ENCODE measurements at places on chromosomes 12 and 14.
A peak's percentile ranks its signal among the peaks of the same experiment; 100 is the strongest.

- no peak for DNase-seq
Observed at GRCh38 chr14:67513631-67514108, 19.4 kb upstream of the PLEKHH1 start.

- no peak for DNase-seq
Observed at GRCh38 chr12:79706676-79707075, 15.9 kb upstream of the PAWR start.

DNA sequence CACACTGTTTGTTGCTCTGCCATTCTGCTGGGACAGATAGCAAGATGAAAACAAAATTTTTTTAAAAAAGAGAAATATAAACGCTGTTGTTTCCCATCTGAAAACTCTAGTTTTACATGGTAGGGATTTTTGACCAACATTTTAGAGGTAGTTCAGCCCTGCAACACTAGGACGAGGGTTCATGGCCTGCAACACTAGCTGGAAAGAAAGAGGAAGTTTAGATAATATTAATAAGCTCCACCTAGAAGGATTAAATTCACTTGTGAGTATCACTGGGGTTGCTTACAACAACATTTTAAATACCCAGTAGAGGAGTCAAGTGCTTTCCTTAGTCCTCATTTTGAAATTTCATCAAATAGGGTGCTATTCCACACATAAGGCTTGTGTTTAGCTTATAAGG lies 68.2 kb downstream of the SRGAP1 start:
- no peak for DNase-seq

- no peak for DNase-seq
Observed at GRCh38 chr14:94043111-94043755, 17.1 kb downstream of the OTUB2 start.

- DNase-seq: peak; percentile 10
Observed at GRCh38 chr12:3365463-3366411, 125.3 kb upstream of the PRMT8 start.

DNA sequence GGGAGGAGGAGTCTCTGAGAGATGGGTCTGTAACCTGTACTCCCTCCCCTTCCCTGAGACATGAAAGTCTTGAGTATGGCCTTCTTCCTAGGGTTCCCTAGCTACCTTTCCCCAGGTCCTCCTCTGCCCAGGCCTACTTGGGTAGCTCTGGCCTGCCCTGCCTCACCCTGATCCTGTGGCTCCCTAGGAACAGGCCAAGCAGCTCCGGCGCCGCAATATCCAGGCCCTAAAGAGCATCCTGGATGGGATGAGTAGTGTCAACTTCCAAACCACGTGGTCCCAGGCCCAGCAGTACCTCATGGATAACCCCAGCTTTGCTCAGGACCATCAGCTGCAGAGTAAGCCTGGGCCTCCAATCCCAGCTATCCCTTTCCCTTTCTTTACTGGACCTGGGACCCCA lies 12.3 kb downstream of the PRPF40B start:
- no peak for DNase-seq

DNA sequence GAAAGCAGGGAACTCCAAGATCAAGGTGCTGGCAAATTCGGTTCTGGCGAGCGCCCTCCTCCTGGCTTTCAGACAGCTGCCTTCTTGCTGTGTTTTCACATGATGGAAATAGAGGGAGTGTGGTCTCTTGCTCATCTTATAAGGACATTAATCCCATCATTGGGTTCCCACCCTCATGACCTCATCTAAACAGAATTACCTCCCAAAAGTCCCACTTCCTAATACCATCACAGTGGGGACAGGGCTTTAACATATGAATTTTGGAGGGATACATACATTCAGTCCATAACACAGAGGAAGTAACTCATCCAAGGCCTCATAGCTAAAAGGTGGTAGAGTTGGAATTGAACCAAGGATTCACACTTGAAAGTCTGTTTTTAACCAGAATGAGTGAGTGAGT lies 28.6 kb downstream of the DYRK2 start:
- no peak for DNase-seq

GRCh38 chr14:51628238-51628637 lies 23.5 kb upstream of the FRMD6 start:
- DNase-seq: no peak

DNA sequence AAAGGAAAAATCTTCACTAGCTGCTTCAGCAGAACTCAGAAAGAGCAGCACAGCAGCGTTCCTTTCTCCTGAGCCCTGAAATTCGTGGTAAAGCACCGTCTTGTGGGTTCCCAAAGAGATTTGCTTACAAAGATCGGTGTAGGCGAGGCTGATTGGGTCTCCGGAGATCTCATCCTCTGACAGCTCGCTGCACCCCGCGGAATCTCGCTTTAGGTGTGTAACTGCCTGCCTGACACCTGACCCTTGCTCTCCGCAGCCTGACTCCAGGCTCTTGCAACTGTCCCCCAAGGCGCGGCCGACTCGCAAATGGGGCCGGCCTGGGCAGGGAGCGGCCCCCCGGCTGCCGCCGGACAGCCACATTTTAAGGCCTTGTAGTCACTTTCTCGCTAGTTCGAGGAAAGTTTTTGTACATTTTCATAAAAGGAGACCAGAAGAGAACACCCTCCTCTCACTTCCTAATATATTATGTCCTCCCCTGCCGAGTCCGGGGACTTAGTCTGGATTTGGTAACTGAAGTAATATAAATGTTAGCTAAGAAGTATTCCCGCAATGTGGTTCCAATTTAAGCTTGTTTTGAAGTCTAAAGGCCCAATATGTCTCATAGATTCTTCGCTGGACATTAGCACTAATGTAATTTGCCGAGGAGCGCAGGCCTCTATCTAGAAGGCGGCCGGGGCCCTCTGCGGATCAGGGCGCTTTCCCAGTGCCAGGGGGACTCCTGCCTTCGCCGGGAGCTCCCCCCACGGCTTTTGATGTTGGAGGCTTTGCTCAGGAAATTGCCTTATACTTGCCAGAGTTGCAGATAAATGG lies 177.3 kb upstream of the CDKN3 start:
- DNase-seq: peak; percentile 53

- peak; percentile 33 for DNase-seq
Observed at GRCh38 chr12:79983986-79984620, 49.2 kb upstream of the PPP1R12A start.

DNA sequence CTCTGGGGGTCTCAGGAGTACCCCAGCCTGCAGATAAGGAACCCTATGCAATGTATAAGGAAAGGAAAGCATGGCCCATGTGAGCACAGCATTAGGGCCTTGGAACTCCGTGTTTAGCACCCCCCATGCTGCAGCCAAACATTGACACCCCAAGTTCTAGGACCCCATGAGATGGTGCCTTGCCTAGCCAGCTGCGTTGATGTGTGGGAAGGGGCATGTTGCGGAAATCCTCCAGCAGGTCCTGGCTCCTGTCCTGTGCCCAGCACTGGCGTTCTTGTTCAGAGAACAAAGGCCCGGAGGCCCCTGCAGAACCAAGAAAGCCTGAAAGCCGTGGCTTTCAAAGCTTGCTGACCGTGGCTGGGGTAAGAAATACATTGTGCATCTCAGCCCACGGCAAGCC lies 99.4 kb upstream of the DIO3 start:
- no peak for DNase-seq

DNA sequence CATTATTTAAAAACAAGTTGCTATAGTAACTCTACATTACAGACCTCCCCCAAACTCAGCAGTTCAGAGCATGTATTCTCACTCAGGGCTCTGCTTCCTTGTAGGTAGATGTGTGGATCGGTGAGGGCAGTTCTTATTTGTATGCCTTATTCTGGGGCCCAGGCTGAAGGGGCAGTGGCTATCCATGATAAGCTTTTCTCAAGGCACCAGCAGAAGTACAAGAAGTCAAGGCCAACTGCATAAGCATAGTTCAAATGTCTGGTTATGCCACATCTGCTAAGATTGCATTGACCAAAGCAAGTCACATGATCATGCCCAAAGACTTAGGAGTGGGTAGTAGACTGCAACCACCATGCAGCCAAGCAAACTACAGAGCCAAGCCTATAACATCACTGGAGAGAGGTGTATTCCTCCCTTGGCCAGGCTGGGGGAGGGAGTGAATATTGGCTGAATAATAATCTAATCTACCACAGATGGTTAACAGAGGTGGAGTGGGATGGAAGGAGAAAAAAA lies 4.6 kb downstream of the PSEN1 start:
- no peak for DNase-seq

- no peak for DNase-seq
Observed at GRCh38 chr12:76645934-76646333, 86.4 kb upstream of the OSBPL8 start.

GRCh38 chr12:8628731-8629130 lies 16.1 kb upstream of the AICDA start:
- no peak for DNase-seq

DNA sequence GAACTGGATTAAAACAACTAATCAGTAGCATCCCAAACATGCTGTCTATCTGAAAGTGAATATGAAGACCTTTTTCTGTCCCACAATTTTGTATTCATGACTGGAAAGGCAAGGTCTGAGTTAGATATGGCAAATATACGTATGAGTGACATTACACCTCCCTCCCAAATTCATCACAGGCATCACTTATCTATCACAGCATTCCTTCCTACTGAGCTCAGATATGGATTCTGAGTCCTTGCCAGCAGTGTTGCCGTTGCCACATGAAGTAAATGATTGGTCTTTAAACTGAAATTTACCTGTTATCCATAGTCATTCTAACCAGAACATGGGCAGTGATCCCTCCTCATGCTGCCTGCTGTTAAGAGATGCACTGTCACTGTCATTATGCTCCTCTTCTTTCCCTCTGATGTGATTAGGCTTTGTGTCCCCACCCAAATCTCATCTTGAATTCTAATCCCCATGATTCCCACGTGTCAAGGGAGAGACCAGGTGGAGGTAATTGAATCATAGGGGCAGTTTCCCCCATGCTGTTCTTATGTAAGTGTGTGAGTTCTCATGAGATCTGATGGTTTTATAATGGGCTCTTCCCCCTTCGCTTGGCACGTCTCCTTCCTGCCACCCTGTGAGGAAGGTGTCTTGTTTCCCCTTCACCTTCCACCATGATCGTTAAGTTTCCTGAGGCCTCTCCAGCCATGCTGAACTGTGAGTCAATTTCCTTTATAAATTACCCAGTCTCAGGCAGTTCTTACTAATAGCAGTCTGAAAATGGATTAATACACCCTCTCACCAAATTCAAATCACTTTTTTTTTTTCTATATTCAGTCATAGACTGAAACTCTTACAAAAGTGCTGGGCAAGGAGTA lies 288.4 kb downstream of the NUAK1 start:
- peak; percentile 18 for DNase-seq

DNA sequence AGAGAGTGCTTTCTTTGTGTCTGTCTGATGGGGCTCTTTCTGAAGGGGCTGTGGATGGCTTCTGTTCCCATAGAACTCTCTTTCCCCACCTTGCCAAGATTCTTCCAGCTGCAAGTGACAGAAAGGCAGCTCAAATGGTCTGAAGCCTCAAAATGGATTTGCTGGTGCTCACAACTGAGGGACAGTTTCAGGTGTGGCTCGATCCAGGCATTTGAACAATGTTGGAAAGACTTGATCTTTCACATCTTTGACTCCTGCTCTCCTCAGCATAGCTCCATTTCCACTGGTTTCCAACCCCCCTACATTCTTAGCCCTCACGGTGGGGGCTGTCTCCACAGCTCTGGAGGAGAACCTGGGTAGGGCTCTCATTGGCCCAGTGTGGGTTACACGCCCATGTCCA lies 15.9 kb downstream of the RFLNA start:
- DNase-seq: no peak

DNA sequence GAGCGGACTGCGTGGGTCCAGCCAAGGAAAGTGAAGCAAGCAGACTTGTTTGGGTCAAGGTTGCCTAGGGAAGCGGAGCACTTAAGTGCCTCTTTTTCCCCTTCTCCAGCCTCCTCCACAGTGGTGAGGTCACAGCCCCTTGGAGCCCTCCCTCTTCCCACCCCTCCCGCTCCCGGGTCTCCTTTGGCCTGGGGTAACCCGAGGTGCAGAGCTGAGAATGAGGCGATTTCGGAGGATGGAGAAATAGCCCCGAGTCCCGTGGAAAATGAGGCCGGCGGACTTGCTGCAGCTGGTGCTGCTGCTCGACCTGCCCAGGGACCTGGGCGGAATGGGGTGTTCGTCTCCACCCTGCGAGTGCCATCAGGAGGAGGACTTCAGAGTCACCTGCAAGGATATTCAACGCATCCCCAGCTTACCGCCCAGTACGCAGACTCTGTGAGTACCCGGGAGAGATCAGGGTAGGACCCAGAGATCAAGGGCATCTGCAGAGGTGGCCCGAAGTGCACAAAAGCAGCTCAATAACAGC lies at the start of gene TSHR:
TSS of gene TSHR (plus strand) at position 206 of the 526 bp plus-strand sequence. CDS start at position 266, 60 bp downstream.
- peak; percentile 23 for DNase-seq

GRCh38 chr14:67413806-67414769 lies 2.1 kb upstream of the PLEK2 start:
- peak; percentile 49 for DNase-seq

- DNase-seq: peak; percentile 27
Observed at GRCh38 chr14:55518391-55518790, 61.6 kb upstream of the KTN1 start.

- peak; percentile 69 for DNase-seq
Observed at GRCh38 chr12:31118347-31119191, 44.9 kb downstream of the DDX11 start.

- DNase-seq: no peak
Observed at GRCh38 chr14:50270932-50271331, 39.6 kb upstream of the SOS2 start.

DNA sequence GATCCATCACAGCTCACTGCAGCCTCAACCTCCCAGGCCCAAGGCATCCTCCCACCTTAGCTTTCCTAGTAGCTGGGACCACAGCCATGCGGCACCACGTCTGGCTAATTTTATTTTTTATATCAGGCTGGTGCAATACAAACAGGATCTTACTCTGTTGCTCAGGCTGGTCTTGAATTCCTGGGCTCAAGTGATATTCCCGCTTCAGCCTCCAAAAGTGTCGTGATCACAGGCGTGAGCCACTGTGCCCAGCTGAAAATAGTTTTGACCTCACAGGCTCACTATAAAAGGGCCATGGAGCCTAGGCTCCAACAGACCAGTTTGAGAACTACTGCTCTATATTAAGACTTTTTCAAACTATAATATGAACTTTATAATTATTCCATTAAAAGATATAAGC lies 37.3 kb downstream of the SNX6 start:
- DNase-seq: no peak

DNA sequence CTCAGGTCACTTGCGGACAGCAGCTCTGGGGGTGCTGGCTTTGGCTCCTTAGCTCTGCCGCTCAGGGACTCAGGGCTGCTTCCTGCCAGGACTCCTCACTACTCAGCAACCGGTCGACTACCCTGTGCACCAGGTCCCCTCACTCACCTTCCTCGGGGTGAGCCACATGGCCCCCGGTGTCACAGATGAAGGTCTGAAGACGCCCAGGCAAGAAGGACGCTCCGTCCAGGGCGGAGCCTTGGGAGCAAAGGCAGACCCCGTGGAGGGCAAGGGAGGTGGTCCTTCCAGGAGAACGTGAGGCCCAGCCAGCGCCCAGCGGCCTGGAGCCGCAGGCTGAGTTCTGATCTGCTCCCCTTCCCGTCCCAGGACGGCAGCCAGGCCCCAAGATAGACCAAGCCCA lies 32.0 kb downstream of the SLC6A12 start:
- no peak for DNase-seq

All from cardiac muscle cell (in vitro differentiated cells and primary cell).